ENCODE measurements at places on chromosomes 12 and 14. TPM values are rescaled to one million over a fixed set of nuclear protein-coding genes. Genes with fewer than 3 reads are reported as not detected.

Gene CPM
- 29.8 TPM for total RNA-seq

Gene LYZ
- 0.17 TPM for total RNA-seq

Gene FANCM
- total RNA-seq = 3.1 TPM

Gene CMKLR1
- under 0.01 TPM for total RNA-seq

Gene CCDC177
- total RNA-seq = not detected

Gene PTPN6
- total RNA-seq = 0.26 TPM

Gene GLS2
- under 0.01 TPM for total RNA-seq

Gene SSPN
- total RNA-seq = 9.8 TPM

Gene C12orf42
- total RNA-seq = not detected

Gene MYH6
- total RNA-seq = not detected

Measured in fibroblast of lung (primary cell).